GM03348 (cell line): ENCODE measurements at places on chromosomes 7 and 10.

GRCh38 chr7:105112440-105113418, 98.7 kb downstream of the KMT2E start:
- DNase-seq = no peak

DNA sequence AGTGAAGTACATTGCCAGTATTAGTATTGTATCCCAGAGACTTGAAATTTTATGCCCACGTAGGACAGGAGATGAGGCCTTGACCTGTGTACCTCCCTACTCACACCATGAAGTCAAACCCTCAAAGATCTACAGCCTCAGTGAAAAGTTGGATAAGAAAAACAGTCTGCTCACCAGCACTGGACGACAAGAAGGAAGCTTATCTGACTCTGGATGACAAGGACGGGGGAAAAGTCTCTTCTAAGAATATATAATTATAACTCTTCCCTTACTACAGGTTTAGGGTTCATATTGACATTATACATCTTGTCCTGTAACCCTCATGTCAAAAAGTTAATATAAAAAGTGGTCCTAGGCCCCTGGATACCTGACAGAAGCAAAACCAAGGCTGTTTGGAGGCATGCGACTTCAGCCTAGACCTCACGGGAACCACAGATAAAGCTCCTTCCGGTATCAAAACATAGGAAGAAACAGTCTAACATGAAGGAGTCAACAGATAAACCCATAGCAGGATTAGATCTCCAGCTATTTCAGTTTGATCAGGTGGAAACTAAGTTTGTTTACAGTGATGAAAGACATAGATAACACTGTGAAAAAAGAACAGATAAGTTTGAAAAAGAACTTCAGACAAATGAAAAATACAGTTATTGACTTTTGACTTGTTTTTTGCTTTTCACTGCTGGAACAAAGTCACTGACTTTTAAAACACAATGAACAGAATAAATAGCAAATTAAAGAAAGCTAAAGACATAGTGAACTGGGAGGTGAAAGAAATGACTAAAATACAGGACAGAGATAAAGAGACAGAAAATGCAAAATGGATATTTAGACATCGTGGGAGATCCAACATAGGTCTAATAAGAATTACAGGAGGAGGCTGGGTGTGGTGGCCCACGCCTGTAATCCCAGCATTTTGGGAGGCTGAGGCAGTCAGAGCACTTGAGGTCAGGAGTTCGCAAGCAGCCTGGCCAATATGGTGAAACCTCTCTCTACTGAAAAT, 145.9 kb downstream of the PHTF2 start:
- no peak for DNase-seq

GRCh38 chr10:129718548-129719414, 245.3 kb downstream of the EBF3 start:
- DNase-seq = no peak

DNA sequence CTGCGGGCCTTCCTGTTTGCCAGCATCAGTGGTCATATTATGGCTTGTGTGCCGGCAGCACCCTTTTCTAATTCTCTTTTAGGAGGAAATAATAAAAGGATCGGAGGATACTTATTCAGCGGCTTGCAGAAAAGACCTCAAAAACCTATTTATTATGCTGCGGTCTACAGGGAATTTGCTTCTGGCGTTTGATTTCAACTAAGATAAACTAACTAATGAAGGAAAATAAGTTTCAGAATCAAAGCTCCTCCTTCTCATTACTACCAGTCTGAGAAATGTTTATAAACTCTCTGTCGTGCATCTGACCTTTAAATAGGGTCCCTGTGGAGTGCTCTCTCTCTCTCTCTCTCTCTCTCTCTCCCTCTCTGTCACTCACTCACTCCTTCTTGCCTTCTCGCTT, 335.0 kb upstream of the GLI3 start:
- no peak for DNase-seq

- DNase-seq = no peak
These were observed 53.9 kb downstream of the PIK3CG start for GRCh38 chr7:106918991-106919390.

DNA sequence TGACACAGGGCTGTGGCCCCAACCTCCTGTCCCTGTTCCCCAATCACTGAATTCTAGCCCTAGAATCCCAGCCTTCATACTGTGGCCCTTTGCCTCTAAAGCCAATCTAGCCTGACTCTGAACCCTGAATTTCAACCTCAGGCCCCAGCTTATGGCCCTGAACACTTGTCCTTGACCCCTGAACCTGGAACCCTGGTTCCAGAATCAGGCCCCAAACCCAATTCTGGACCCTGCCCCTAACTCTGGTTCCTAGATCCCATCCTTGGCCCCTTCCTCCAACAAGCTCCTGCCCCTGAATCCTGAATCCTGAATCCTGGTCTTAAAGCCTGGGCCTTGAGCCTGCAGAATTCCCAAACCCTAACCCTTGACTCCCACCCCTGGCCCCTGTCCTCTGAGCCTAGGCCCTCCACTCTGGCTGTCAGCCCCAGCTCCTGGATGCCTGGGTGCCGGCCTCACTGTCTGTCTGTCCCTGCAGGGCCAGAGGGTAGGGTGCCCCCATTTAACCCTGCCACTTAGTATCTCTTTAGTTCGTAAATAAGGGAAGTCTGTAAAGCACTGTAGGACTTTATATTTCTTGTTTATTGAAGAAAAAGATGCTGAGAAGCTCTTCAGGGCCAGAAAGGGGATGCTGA, 1.3 kb downstream of the INPP5A start:
- DNase-seq = no peak

- DNase-seq = peak; percentile 50
These were observed 763.4 kb downstream of the KCNMA1 start for GRCh38 chr10:76874176-76874575.

DNA sequence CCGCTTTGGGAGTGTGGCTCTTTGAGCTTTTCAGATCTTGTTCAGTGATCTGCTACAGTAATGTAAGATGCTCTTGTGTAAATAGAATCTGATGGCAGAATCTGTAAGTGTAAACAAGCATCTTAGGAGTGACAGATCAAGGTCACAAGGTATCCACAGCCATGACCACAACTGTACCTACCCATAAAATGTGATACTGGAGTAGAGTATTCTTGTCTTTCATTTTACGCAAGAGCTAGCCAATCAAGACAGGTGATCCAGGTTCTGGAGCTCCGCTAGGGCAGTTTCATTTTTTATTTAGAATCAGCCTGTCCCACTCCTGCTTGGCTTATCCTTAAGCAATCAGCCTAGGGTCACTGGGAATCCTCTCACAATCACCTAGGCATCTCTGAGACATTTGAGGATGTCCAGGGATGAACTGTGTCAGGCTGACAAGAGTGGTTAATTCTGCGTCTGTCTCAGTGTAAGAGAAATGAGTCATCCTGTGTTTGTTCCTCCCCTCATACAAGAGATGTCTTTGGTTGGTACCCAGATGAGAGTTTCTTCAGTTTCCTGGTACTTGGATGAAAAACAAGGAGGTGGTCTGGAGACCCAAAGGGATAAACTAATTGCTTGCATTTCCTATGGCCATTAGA, 13.6 kb downstream of the ZNF138 start:
- no peak for DNase-seq

DNA sequence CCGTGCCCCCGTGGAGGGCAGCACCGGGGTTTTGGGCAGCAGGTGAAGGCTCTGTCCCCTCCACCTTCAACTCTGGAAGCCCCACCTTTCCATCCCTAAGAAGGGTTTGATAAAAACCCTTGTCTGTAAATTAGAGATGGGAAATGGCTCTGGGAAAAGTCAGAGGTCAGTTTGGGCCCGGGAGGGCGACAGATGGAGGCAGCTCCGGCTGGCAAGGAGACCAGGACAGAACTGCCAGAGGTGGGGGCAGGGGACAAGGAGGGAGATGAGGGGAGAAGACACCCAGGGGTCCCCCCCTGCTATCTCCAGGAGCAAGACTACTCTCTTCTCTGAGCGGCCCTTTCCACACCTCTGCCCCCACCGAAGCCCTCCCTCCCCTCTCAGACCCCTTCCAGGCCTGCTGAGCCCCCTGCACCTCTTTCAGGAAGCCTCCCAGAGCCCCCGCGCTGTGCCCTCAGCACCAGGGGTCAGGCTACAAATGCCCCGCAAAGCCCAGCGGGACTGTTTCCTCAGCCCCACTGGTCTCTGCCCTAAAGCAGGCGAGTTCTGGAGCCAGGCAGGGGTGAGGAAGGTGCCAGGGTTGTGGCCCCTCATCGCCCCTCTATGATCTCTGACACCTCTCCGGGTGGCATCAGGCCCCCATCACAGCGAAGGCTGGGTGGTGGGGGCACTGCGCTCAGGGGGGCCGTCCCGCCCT, 980 bp upstream of the SH2B2 start:
- DNase-seq = no peak

DNA sequence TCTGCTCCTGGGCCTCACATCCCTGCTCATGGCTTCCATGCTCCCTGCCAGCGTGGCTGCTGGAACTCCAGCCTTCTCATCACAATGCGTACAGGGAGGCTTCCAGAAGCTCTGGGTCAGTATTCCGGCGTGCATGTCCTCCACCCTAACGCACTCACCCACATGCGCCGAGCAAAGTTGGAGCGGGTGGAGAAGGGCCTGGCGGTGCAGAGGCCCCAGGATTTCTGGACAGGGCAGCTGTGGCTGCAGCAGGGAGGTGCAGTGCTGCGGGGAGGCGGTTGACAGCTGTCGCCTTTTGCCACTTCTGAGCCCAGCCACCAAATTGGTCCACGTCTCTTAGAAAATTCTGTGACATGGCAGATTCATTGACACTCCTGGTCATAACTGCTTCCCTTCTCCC, 33.6 kb upstream of the FAM20C start:
- DNase-seq = no peak

DNA sequence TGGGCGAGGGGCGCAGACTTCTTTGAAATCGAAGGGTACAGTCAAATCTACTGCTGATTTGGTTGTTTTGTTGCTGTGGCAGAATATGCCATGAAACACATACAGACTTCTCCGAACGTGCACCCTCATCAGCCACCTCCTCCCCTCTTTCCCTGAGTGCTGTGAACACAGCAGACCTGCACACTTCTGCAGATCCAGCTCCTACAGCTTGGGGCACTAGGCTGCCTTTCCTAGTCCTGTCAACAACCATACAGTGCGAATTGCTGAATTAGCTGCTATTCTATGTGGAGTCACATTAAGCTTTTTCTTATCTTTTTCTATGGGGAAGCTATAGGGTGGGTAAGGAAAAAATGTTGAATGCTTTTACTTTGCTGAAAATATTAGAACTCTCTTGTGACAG, 57.5 kb downstream of the COL17A1 start:
- no peak for DNase-seq

- no peak for DNase-seq
These were observed 129.0 kb downstream of the INHBA start for GRCh38 chr7:41573862-41574261.

GRCh38 chr10:114821915-114822443, 399 bp downstream of the FHIP2A start:
- peak; percentile 58 for DNase-seq

DNA sequence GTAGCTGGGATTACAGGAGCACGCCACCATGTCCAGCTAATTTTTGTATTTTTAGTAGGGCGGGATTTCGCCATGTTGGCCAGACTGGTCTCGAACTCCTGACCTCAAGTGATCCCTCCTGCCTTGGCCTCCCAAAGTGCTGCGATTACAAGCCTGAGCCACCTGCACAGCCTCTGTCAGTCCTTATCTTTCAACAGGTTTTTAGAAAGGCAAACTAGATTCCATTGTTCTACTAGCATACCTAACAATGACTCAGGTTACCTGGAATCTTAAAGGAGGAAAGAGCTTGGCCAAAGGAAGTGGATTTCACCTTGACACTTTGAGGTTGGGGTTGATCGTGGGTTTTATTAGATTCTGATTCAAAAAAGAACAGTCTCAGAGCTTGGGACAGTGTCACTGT, 3.2 kb downstream of the ABCC2 start:
- no peak for DNase-seq

DNA sequence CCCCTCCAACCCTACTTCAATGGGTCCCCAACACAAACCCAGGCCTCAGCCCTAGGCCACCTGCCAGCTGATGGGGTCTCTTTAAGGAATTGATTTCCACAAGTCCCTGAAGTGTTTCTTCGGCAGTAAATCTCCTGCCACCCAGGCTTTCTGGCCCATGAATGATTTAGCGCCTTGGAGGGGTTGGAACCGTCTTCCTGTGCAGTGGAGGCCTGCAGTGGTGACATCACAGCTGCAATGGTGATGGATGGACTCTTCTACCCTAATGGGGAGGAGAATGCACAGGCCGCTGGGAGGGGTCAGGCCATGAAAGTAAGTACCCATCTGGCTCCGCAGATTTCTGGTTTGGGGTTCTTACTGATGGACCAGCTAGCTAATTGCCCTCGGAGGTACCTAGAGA, 163.8 kb downstream of the UBE2H start:
- DNase-seq = no peak

GRCh38 chr7:129277629-129278028, 52.8 kb downstream of the AHCYL2 start:
- no peak for DNase-seq

GRCh38 chr7:51000956-51001355, 218.3 kb upstream of the GRB10 start:
- DNase-seq = no peak

DNA sequence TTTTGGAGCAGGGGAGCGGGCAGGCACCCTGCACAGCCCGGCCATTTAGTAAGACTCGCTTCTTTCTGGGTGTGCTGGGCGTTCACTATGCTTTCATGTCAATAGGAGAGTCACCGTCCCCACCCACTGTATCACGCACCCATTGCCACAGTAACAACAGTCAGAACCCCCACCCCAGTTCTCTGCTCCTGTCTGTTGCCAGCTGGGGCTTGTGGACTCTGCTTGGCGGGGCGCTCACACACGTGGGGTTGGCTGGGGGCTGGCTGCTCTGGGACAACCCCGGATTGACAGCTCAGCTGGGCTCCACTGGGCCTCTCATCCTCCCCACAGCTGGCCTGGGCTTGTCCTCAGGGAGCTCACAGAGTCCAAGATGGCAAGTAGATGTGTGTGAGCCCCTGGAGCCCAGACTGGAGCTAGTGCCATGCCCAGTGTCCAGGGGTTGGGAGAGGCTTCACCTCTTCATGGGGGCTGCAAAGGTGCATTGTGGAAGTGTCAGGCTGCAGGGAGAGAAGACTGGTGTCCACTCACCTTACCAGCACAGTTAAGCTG, 59.6 kb downstream of the GLRX3 start:
- DNase-seq = no peak

DNA sequence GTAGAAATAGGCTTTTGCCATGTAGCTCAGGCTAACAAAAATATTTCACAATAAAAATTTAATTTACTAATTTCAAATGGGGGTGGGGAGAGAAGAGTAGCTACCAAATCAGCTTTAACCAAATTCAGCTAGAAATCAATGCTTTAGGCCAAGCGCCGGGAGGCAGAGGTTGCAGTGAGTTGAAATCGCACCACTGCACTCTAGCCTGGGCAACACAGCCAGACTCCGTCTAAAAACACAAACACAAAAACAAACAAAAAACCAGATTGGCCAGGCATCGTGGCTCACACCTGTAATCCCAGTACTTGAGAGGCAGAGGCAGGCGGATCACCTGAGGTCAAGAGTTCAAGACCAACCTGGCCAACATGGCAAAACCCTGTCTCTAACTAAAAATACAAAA, 9.4 kb downstream of the UBE2H start:
- DNase-seq = no peak
